ENCODE measurements at places on chromosomes 1 and 21.

DNA sequence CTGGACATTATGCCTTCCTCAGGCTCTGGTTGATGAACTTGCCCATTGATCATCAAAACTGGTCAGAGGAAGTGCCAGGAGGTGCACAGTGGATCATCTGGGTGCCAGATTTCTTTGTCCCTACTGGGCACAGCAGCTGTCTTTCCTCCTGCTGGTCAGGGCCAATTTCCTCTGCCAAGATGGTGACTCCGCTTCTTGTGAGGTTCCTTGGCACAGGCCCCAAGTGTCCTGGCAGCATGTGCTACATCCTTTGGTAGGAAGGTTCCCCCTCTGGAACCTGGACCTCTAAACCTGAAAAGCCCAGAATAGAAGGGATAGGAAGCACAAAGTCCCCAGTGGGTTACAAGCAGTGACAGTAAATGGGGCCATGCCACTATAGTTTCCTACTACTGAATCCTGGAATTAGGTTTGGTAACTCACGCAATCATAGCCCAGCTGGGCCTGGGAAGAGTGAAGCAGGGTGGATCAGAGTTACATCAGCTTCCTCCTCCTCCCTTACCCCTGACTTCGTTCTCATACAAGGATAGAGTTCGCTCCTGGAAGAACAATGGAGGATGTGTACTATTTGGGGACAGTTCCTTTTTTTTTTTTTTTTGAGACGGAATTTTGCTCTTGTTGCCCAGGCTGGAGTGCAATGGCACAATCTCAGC lies 147.1 kb downstream of the CNIH3 start:
- no peak for DNase-seq

- DNase-seq: no peak
These were observed 23.3 kb upstream of the LYPD8 start for GRCh38 chr1:248778906-248779305.

- no peak for DNase-seq
These were observed 1.4 kb upstream of the SPATA1 start for GRCh38 chr1:84504580-84505492.

DNA sequence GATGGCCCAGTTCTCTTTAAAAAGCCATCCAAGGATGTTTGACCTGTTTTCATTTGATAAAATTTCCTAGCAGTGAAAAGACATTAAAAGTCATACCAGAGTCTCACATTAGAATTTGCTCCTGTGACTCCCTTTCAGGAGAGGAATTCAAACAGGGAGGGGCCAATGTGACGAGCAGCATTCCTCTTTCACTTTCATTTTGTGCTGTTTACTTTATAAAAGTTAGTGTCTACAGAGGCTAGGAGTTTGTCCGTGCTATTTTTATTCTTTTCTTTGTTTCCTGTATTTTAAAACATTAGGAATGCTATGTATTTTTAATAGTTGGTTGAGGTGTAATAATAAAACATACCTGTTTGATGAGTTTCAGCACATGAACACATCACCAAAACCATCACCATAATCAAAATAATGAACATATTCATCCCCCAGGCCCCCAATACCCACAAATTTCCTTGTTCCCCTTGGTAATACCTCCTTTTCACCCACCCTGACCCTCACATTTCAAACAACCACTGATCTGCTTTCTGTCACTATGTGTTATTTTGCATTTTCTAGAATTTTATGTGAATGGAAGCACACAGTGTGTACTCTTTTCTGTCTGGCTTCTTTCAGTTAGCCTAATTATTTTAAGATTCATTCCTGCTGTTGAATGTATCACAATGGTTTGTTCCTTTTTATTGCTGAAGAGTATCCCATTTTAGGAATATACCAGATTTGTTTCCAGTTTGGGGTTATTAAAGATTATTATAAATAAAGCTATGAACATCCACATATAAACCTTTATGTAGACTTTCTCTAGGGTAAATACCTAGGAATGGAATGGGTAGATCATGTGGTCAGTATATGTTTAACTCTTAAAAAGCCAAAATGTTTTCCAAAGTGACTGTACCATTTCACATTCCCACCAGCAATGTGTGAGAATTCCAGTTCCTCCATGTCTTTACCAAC lies 129.5 kb downstream of the TENT5C start:
- DNase-seq: no peak

DNA sequence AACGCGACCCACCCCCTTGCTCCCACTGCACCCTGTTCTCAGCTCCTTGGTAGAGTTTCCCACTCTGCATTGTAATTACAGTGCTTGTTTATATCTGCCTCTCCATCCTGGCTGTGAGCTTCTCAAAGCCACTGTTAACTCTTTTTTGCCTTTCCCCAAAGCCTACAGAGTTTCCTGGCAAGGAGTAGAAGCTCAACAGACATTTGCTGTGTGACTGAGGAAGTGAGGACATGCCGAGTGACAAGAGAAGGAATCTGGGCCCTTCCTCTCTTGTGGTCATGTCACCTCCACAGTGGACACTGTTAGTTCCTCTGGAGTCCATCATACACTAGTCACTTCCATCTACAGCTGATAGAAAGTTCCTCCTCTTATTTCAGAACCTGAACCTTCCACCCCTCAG lies 6.1 kb upstream of the IGSF8 start:
- DNase-seq: no peak

Measured in stimulated activated CD4-positive, alpha-beta T cell treated with anti-CD3 and anti-CD28 coated beads, Interleukin-1b, Interleukin-23, amount 100 ng/mL, for 4 hours (primary cell).